ENCODE measurements at places on chromosomes 6 and 20.
A peak's percentile ranks its signal among the peaks of the same experiment; 100 is the strongest.

DNA sequence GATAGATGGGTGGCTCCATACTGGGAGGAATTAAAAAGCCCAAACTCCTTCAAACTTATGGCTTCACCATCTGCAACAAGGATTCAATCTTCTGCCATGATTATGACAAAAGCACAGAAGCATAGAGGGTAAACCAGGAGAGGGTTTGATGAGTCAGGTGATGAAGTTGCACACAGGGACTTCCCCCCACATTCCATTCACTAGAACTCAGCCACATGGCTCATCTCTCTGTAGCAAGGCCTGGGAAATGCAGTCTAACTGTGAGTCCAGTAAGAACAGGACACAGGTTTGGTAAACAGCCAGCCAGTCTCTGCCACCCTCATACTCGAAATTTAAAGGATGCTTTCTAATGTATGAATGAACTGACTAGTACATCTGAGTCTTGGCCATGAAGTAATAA, 142.9 kb downstream of the HIVEP2 start:
- DNase-seq: peak; percentile 87

GRCh38 chr6:73085443-73085871, 139.8 kb downstream of the KHDC1L start:
- no peak for DNase-seq

GRCh38 chr6:88867841-88868731, 95.3 kb downstream of the RNGTT start:
- DNase-seq: peak; percentile 5

GRCh38 chr6:138592749-138593123, 93.4 kb upstream of the NHSL1 start:
- DNase-seq: no peak

DNA sequence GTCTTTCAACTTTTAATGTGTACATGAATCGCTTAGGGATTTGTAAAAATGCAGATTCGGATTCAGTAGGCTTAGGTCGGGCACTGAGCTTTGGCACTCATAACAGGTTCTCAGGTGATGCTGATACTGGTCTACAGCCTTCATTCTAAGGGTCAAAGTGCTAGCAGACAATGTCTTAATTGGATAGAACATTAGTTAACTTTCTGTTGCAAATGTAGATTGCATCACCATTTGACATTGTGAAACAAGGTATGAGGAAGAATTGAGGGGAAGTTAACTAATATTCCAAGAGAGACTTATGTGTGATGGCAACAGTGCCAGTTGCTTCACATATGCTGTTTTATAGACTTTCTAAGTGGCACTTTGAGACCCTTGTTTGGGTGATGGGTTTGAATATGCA, 86.9 kb downstream of the MLIP start:
- DNase-seq: no peak

DNA sequence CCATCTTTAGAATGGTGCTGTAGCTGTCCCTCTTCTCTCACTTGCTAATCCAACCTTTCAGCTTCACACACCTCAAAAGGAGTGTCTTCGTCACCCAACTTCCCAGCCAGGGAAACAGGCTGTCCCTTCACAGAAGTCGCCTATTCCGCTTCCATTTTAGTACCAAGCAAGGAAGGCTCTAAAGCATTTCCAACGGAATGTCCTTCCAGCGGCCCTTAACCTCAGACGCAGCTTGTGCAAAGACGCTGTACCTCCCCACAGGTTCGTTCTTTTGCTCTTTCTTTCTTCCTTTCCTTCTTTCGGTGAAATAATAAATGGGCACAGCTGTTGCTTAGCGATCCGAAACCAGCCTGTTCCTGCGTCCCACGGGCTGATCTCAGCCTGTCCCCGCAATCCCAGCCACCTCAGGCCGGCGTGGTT, 1.5 kb downstream of the PTPRT start:
- peak; percentile 10 for DNase-seq

DNA sequence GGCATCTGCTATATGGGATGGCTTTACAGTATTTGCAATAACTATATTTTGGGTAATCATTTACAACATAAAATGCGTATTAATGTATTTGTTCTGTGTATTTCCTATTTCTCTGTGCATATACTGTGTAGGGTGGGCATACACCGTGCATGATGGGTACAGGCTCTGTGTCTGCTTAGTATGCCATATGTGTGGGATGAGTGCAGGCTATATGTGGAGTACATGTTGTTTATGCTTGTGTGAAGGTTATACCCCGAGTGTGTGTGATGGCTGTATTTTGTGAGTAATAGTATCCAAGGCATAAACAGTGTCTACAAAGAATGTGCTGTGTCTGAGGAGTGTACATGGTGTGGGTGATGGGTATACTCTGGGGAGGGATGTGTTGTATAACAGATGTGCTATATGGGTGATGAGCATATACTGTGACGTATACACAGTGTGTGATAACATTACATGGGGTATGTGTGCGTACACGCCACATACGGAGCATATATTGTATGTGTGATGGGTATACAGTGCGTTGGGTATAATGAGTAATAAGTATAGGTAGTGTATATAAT, 52.7 kb downstream of the CPXM1 start:
- DNase-seq: no peak

DNA sequence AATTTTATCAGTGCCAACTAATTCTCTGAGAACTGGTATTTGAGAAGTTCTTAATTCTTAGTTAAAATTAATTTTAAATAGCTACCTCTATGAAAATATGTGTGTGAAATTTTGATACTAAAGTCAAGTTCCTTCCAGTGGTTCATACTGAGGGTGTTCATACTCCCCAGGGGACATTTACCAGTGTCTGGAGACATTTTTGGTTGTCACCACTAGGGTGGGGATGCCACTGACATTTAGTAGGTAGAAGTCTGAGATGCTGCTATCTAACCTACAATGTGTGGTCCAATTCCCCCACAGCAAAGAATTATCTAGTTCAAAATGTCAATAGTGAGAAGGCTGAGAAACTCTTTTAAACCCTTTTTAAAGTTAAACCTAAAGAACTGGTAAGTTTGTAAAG, 463.8 kb downstream of the ADGRB3 start:
- DNase-seq: no peak

- DNase-seq: peak; percentile 28
These were observed 3.5 kb upstream of the NT5DC1 start for GRCh38 chr6:116096979-116097816.

DNA sequence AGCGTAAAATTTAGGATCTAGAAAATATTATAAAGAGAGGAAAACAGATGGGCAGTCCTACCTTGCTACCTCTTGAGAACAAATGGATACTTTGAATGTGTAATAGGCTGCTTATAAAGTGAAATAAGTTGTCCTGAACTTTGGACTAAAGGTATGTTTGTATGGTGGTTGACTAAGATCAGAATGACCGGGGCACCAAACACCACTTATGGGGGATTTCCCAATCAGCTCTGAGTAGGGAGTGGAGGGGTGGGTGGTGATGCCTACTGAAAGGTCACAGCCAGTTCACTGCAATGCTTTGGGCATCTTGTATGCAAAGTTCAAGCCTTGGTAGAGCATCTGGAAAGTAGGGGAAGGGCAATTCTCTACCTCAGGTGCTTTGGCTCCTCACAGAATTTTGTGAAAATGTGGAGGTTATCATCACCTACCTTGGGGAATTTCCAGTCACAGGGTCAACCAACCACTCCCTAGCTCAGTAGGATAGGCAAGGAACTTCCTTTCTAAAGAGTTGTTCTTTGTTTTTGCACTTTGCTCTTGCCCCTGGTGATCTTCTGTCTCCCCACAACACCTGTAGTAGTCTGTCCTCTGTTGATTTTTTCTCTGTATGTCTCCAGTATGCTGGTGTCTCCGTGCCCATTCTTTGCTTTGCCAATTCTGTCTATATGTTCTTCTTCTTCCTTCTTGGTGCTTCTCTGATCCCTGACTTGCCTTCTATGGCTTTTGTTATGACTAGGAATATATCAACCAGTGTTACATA, at the start of gene TRIM31:
Gene TRIM31 (minus strand): TSS at position 88 of the 757 bp plus-strand sequence. CDS start 285 bp downstream, outside the sequence.
- no peak for DNase-seq

DNA sequence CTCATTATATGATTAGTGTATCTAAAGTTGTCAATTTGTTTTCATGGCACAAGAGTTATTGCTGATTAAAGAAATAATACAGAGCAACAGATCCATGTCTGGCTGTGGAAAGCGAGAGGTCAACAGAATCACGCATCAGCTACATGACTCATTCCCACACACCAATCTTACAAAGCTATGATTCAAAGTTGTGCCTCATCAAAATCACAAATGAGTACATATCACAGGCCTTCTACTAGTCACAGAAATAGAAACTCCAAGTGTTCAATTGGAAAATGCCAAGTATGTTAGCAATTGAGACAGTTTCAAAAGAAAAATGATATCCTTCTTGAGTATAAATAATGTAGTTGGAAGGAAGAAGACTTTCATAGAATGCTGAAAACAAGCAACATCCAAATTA, 57.8 kb upstream of the NKAIN2 start:
- DNase-seq: peak; percentile 4

GRCh38 chr6:161235776-161236633, 37.9 kb downstream of the AGPAT4 start:
- DNase-seq: no peak
